SW480 (cell line): ENCODE measurements at places on chromosomes 2 and 18.
A peak's percentile ranks its signal among the peaks of the same experiment; 100 is the strongest.

GRCh38 chr18:79884294-79884962 lies 67.0 kb downstream of the SLC66A2 start:
- no peak for DNase-seq

GRCh38 chr2:5057891-5058351 lies 634.3 kb upstream of the SOX11 start:
- DNase-seq: no peak

DNA sequence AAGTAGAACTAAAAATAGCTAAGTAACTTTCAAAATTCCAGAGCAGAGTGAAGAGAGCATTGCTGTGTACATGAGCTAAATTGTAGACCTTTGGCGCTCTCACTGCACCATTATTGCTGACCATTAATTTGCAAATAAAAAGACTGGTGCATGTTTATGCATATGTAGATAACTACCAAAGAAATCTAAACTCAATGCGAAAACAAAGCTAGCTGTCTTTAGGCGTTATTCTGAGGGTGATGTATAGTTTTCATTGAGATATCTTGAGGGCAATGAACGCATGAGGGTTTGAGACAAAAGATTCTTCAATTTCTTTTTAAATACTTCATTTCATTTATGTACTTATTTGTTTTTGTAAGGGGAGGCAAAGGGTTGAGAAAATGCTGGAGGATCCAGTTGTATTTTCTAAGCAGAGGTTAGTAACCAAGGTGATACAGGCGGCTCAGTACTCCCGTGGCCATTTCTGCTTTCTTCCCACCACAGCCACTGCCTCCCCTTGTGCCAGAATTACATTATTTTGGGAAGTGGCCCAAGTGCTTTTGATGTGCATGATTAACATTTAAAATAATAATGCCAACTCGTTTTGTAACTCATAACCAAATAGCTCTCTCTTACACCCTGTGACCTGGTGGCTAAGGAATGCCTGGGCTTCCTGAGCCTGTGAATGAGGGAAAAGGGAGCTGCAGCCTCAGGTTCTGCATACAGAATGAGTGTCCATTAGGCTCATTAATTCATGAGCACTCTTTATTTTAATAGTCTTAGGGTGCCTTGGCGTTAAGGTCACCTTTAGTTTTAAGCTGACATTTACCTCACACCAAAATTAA lies 797.8 kb upstream of the GYPC start:
- no peak for DNase-seq

DNA sequence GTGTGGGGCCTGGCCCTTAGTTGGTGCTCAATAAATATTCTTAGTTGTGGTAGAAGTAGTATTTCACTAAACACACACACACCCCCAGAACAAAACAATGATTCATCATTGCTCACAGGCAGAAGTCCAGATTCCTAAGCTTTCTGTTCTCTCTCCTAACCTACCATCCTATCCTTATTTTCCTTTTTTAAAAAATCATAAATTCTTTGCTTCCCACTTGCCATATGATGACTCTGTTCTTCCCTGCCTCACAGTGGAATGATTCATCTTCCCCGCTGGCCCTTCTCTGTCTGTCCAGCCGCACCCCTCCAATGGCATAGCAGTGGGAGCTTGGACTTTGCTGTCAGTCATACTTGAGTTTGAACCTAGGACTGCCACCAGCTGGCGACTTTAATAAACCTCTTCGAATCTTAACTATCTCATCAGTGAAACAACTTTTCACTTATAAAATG lies 5.2 kb downstream of the EML6 start:
- peak; percentile 73 for DNase-seq

GRCh38 chr2:8935982-8936381 lies 67.5 kb downstream of the MBOAT2 start:
- DNase-seq: no peak

- DNase-seq: peak; percentile 67
These were observed 2.8 kb upstream of the SLC20A1 start for GRCh38 chr2:112642966-112643365.

DNA sequence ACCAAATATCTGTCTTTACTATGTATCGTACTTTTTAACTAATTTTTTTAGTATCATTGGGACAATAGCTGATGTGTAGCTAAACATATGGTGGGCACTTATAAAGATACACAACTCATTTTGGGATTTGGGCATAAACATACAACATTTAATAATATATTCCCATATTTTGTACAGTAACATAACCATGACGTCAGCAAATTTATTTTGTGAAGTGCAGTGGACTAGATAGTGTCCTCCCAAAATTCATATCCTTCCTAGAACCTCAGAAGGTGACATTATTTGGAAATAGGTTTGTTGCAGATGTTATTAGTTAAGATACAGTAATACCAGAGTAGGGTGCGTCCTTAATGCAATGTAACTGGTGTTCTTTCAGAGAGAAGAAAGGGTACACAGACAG lies 356.7 kb downstream of the CDH7 start:
- no peak for DNase-seq

DNA sequence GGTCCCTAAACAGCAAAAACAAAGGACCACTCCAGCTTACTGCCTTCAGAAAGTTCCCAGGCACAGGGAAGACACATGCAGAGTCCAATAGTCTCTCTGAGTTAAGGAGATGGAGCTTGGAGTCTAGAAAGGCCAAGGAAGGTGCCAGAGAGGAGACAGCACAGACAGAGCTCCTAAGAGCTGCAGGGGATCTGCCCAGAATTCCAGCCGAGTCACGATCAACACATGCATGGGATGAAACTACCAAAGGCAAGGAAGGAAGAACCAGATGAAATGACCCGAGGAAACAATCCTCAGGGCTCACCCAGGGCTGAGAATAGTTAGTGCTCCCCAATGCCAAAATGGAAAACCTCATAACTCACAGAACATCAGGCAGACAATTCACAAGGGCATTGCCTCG lies 15.4 kb downstream of the METTL4 start:
- no peak for DNase-seq
